ENCODE measurements at places on chromosomes 3 and 15.

DNA sequence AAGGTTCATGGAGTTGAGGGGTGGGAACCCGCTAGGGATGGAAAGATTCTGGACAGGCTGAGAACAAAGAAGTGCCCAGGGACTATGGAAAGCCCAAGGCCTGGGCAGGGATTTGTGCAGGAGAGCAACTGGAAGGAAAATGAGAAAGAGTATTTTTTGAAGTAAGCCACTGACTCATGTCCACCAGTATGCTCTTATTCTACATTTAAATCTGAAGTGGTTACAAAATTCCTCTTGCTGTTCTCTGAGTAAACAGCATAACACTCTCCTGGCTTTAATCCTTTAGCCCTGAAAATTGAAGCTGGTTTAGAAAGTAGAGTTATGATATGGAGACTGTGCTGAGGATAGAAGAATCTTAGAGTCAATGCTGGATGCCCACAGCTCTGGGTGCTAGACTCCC, 165.2 kb downstream of the ISL2 start:
- no peak for DNase-seq

GRCh38 chr3:81270603-81271379, 490.7 kb downstream of the GBE1 start:
- DNase-seq, result no peak

DNA sequence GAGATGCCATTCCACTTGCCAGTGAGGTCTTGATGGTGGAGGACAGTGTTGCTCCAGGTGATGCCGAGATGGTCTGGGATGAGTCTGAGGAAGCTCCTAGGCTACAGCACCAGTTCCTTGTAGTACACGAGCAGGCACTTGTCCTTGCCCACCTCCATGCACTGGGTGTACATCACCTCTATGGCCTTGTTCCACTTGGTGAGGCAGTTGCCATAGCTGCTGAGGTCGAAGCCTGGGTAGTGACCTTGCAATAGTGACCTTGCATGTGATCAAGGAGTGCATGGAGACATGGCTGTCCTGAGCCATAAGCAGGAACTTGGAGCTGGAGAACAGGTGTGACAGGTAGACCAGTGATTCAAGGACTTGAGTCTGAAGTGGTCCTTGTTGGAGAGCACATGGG, 47.6 kb downstream of the CDIN1 start:
- DNase-seq, result no peak

GRCh38 chr15:38148471-38148870, 104.2 kb upstream of the SPRED1 start:
- no peak for DNase-seq

DNA sequence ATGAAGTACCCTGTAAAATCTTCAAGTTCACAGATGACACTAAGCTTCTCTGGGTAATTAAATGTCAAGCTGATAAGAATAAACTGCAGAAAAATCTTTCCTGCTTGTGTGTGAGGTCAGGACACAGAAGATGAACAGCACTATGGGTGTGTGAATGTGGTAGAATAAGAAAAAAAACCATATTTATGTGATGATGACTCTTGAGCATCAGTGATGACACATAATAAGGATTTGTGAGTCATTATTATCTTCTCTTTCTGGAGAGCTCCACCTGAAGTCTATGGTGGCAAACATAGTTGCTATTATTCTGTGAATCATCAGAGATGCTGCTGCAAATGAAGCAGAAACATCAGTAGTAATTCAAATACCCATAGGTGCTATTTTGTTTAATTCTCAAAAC, 422.4 kb downstream of the DIPK2A start:
- no peak for DNase-seq
